ENCODE measurements at places on chromosomes 6 and 20.

DNA sequence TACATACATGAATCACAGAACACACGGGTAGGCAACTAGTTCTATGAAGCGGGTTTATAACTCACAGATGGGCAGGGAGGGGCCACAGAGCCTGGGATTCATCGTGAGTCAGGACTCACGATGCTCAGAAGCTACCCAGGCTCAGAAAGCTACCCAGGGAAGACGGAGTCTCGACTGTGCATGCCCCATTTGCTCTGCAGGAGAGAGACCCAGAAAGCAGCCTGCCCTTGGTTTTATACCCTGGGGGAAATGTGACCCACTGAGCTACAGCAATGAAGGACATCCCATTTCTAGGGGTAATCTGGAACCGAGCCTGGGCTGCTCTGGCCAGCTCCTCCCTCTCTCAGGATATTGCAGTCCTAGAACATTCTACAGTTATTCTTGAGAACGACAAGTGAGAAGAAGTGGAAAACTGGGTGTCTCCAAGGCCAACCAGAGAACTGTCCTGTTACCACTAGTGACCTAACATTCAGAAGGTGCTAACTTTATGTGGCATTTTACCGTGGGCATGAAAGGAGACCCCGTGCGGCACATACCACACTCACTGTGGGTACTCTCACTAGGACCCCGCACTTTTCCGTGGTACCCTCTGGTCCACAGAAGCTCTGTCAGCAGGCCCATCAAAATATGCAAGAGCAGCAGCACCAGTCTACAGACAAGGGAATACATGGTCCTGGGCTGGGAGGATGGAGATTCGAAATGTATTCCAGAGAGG is 201.9 kb upstream of the PMEPA1 start:
- ATAC-seq, result no peak

DNA sequence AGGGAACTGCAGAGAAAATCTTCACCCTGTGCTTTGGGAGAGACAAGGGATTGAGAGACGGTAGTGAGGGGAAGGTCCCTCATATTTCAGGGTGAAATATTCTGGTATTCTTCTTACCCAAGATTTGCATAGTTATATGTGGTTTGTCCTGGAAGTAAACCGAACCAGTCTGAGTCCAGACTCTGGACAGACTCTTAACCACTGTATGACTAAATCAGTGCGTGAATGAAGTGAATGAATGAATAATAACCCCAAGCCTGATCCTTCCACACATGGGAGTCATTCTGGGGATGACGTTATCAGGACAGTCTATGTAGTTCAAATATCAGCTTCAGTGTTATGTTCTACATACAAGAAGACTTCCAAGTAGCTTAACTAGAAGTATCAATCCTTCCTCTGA is 690.7 kb downstream of the KIF16B start:
- ATAC-seq, result no peak

DNA sequence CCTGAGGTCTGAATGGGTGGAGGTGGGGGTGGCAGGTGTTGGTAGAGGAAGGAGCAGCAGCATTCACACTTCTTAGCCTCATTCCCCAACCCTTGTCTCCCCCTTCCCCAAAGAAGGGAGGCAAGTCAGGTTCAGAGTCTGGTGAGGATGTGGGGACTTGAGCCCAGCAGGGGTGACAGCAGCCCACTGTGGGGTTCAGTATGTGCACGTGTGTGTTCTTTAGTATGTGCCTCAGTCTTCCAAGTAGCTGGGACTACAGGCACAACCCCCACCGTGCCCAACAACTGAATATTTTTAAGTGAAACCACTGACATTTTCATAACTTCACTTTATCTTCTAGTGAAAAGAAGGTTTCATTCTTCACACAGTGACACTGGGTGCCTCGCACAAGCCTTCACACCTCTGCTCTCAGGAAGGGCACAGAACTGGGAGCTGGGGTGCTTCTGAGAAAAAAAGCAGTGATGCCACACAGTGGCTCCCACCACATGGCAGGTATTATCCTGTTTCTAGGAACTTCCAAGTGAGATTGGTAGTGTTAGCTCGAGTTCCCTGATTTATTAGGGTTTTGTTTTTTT is 33.4 kb upstream of the PRELID3B start:
- ATAC-seq, result no peak

- ATAC-seq, result no peak
Observed at GRCh38 chr6:107730683-107731314, 93.3 kb downstream of the SCML4 start.

DNA sequence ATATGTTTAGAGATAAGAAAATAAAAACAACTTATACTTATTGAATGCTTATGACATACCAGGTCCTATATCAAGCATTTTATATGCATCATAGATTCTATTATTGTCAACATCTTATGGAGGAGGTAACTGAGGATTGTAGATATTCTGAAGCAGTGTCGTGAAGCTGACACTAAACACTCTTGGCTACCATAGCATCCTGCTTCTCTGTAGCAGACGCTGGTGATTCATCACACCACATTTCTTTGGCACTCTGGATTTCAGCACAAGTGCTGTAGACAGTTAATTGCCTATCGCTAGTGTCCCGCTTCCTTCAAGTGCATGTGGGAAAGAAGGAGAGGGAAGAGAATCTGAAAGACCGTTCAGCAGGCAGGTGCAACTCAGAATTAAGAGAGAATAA is 317.1 kb downstream of the PLCB1 start:
- ATAC-seq, result no peak

DNA sequence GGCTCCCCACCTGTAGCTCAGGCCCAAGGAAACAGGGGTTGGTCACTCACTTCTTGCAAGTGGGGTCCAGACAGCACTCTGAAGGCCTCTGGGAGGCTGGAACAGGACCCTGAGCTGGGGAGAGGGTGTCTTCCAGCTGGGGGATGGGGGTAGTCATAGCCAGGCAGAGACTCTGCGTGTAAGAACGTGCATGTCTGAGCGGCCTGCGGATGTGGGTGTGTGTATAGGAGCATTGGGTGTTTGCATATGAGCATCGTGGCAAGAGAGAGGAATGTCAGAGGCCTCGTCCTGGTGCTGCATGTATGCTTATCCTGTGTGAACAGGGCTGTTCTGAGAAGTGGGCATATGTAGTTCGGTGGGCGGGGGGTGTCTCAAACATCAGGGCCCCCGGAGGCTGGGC is 12.1 kb downstream of the BPIFB3 start:
- ATAC-seq, result no peak

DNA sequence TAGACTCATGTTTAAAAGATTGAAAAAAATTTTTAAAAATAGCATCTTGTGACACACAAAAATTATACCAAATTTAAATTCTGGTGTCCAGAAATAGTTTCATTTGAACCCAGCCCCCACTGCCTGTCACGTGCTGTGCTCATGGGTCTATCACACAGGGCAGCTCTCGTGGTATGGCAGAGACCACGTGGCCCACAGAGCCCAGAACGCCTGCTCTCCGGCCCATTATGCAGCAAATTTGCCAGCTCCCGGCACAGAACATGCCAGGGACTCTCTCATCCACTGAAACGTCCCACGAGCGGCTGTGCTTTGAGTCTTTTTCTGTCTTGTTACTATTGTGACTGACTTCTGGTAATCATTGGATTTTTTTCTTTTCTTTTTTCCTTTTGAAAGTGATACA is 224.3 kb downstream of the TTLL2 start:
- ATAC-seq, result no peak

DNA sequence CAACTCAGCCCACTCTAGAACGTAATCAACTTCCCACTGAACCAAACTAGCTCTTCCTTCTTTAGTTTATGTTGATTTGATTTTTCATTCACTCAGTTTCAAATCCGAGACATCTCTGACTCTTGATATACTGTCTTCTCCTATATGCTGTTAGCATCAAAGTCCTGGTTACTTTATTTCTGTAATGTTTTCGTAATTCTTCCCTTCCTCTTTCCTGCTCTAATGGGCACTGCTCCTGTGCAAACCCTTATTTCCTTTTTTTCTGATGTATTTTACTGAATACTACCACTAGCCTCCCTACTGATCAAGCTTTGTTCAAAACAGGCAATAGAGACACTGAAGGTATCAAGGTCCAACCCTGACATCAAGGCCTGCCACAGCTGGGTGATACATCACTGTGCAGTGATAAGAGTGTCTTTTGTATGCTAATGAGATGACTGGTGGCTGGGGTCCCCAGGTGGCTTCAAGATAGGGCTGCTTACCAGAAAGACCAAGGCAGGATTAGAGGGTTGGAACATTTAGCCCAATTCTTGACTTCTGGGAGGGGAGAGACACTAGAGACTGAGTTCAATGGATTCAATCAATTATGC is 95.2 kb downstream of the KIF13A start:
- no peak for ATAC-seq

DNA sequence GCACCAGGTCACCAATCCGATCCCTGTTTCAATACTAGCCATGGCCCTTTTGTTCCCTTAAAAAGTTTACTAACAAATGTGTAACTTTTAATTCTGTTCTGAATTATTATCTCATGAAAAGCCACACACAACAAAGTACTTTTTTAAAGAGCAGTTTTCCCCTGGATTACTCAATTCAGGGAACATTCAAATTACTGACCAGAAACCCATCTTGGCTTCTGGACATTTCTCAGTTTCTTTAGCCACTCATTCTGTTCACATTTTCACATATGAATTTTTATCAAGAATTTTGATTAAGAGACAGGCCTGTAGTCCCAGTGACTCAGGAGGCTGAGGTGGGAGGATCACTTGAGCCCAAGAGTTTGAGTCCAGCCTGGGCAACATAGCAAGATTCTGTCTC is 47.4 kb downstream of the INSM1 start:
- no peak for ATAC-seq

DNA sequence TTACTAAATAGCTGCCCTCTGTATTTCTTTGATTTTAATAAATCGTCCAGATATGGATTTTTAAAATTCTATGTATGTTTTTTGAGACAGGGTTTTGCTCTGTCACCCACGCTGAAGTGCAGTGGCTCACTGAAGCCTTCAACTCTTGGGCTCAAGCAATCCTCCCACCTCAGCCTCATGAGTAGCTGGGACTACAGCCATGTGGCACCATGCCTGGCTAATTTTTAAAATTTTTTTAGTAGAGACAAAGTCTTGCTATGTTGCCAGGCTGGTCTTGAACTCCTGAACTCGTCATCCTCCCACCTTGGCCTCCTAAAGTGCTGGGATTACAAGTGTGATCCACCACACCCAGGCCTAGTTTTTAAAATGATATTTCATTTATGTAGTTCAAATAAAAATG is 47.4 kb upstream of the DDR1 start:
- peak; percentile 52 for ATAC-seq

DNA sequence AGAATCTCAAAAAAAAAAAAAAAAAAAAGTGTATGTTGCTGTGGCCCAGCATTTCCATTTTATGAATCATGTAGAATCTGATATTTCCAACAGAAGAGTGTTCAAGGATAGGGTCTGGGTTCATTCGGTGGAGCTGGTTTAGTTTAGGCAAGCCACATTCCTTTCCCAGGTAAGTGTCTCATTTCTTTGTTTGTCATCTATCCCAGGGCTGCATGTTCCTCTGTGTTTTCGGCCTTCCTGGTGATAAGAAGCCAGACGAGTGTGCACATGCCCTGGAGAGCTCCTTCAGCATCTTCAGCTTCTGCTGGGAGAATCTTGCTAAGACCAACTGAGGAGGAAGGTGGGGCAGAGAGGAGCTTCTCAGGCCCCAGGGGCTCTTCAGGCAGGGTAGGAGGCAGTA is 38.2 kb downstream of the NFYA start:
- ATAC-seq, result no peak

GRCh38 chr20:49567421-49568277 is at the start of gene PTGIS:
Gene PTGIS (minus strand): TSS chr20:49568137. CDS start chr20:49568116, 21 bp downstream.
- peak; percentile 66 for ATAC-seq

DNA sequence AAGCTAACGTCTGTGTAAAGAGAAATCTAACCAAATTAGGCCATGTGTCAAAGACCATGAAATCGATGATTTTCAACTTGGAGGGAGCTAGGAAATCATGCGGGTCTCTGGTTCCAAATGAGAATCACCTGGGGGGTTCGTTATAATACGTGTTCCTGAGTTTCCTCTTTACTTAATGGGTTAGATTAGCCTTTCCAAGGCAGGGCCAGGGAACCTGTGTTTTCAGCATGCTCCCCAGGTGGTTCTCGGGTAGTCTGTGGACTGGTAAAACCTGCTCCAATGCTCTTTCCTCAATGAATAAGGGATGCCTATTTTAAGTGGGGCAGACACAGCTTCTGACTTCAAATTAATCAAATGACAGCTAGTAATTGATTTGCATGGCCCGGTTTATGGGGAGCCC is 965 bp upstream of the HLA-DOA start:
- ATAC-seq, result no peak

- ATAC-seq, result no peak
Observed at GRCh38 chr20:24507182-24507853, 37.9 kb downstream of the SYNDIG1 start.

DNA sequence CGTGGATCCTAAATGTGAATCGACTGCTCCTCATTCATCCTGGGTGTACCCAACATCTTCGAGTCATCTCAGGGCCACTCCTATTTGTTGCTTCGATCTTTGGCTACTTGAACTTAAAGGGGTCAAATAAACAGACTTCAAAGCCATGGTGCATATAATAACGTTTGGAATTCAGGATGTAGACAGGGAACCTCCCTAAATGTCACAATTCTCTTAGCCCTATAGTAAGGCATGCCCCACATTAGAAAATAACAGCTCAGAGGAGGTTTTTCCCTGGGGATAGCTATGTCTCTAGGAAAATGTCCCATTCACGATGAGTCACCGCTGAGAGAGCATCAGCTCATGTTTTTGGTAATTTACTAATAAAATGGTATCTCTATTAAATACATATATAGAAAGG is 54.8 kb upstream of the BMP6 start:
- no peak for ATAC-seq

All from gastroesophageal sphincter (tissue), 4 donors.